ENCODE measurements at places on chromosomes 1 and 21.

- DNase-seq = no peak
These were observed 45.4 kb upstream of the TDRD10 start for GRCh38 chr1:154456631-154457030.

GRCh38 chr1:115973154-115973553 lies 3.2 kb upstream of the SLC22A15 start:
- DNase-seq = no peak

GRCh38 chr1:232282498-232282897 lies 347.4 kb downstream of the SIPA1L2 start:
- no peak for DNase-seq

DNA sequence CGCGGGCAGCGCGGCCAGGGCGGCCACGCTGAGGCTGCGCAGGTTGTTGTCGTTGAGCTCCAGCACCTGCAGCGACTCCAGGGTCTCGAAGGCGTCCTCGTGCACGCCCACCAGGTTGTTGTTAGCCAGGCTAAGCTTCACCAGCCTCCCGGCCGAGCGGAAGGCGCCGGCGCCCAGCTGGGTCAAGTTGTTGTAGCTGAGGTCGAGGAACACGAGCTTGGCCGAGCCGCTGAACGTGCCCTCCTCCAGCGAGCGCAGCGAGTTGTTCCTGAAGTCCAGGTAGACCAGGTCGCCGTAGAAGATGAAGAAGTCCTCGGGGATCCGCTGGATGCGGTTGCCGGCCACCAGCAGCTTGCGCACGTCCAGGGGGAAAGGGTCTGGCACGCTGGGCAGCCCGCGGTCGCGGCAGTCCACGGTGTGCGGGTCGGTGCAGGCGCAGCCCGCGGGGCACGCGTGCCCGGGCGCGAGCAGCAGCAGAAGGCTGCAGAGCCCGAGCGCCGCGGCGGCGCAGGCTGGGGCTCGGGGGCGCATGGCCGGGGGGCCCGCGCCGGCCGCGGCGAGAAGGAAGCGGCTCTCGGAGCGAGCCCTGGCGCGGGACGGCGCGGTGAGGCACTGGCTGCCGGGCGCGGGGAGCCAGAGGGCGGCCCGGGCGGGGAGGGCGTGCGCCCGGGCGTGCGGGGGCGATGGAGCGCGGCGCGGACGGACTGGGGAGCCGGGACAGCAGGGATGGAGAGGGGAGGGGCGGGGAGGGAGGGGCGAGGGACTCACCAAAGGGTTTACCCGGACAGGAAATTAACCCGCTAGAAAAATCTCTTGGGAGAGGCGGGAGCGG lies 524 bp downstream of the LRRC38 start:
- no peak for DNase-seq

- DNase-seq = peak; percentile 83
These were observed 92.8 kb downstream of the PIK3R3 start for GRCh38 chr1:46039571-46040052.

Measured in endothelial cell of umbilical vein (primary cell).